Smooth muscle cell of the umbilical artery (primary cell): ENCODE measurements at places on chromosomes 16 and 17. TPM values are rescaled to one million over a fixed set of nuclear protein-coding genes. Genes with fewer than 3 reads are reported as not detected.

The LRRC36 gene
- total RNA-seq, result not detected in 2 replicates

The USP6 gene
- under 0.01 and 0.05 TPM in 2 replicates for total RNA-seq

The SBK1 gene
- total RNA-seq, result 0.05 TPM in 1 of 2 replicates, not detected in the other

The FOXF1 gene
- total RNA-seq, result 4.8 and 6.4 TPM in 2 replicates

The HEATR9 gene
- total RNA-seq, result not detected in 2 replicates

The CENPT gene
- 19.9 and 29.6 TPM in 2 replicates for total RNA-seq

The SCARF1 gene
- total RNA-seq, result 0.32 and 0.59 TPM in 2 replicates

The BCL6B gene
- total RNA-seq, result under 0.01 TPM in 1 of 2 replicates, not detected in the other

The DRC3 gene
- total RNA-seq, result 0.37 and 0.59 TPM in 2 replicates

The MPRIP gene
- 128 and 301 TPM in 2 replicates for total RNA-seq

The CRYBA1 gene
- not detected in 2 replicates for total RNA-seq

The AANAT gene
- total RNA-seq, result 0.37 TPM in 1 of 2 replicates, not detected in the other

The RAB11FIP4 gene
- total RNA-seq, result under 0.01 and 0.74 TPM in 2 replicates

The KRT34 gene
- 0.89 and 6.6 TPM in 2 replicates for total RNA-seq

The GNG13 gene
- not detected in 2 replicates for total RNA-seq

The ACE gene
- total RNA-seq, result 0.59 and 1.1 TPM in 2 replicates

The USP43 gene
- total RNA-seq, result under 0.01 TPM in 1 of 2 replicates, not detected in the other

The KRTAP9-2 gene
- not detected in 2 replicates for total RNA-seq

The ABCA3 gene
- 1.5 and 5.3 TPM in 2 replicates for total RNA-seq

The ZG16 gene
- total RNA-seq, result not detected in 2 replicates

The TP53TG3F gene
- not detected in 2 replicates for total RNA-seq

The ACSM2A gene
- total RNA-seq, result not detected in 2 replicates

The RUNDC3A gene
- total RNA-seq, result 0.09 and 0.59 TPM in 2 replicates

The SCPEP1 gene
- 76.2 and 117 TPM in 2 replicates for total RNA-seq

The SLFN12L gene
- under 0.01 TPM in 1 of 2 replicates, not detected in the other for total RNA-seq

The TAF1C gene
- 15.7 and 19.0 TPM in 2 replicates for total RNA-seq

The KRTAP16-1 gene
- total RNA-seq, result not detected in 2 replicates

The LPO gene
- total RNA-seq, result 0.59 TPM in 1 of 2 replicates, not detected in the other

The LDHD gene
- 1.8 and 3.3 TPM in 2 replicates for total RNA-seq

The CCDC92B gene
- total RNA-seq, result not detected in 2 replicates

The SPG7 gene
- total RNA-seq, result 120 and 140 TPM in 2 replicates

The SOST gene
- total RNA-seq, result not detected in 2 replicates

The SMG6 gene
- 50.8 and 62.0 TPM in 2 replicates for total RNA-seq

The JPH3 gene
- not detected in 2 replicates for total RNA-seq

The STAC2 gene
- total RNA-seq, result under 0.01 TPM in 1 of 2 replicates, not detected in the other

The TANGO6 gene
- 16.0 and 20.4 TPM in 2 replicates for total RNA-seq

The OR1A2 gene
- not detected in 2 replicates for total RNA-seq
